ENCODE measurements at places on chromosomes 4 and X.

GRCh38 chr4:109947457-109947856, 34.8 kb downstream of the EGF start:
- DNase-seq, result no peak

GRCh38 chrX:140088438-140088837, 123.1 kb upstream of the CXorf66 start:
- no peak for DNase-seq

DNA sequence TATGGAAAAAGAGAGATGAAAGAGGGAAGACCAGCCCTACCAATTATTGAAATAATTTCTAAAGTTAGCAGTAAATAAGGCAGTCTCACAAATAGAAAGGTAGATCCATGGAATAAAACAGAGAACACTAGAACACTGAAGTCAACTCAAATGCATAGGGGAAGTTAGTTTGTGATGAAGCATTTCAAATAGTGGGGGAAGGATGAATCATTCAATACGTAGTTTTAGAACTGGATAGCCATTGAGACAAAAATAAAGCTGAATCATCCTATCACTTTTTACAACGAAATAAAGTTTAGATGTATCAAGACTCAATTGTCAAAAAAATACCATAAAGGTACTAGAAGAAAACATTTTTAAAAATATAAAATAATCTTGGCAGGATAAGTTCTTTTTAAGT, 143.2 kb upstream of the DGKK start:
- DNase-seq, result no peak

- DNase-seq, result no peak
Observed at GRCh38 chrX:21369613-21370012, 4.6 kb upstream of the CNKSR2 start.

GRCh38 chrX:97995834-97996233, 1112.1 kb downstream of the RPA4 start:
- DNase-seq, result no peak
